ENCODE measurements at places on chromosomes 1 and 21.
A peak's percentile ranks its signal among the peaks of the same experiment; 100 is the strongest.

- no peak for DNase-seq
Measured at GRCh38 chr1:160048335-160048734, 16.5 kb upstream of the PIGM start.

GRCh38 chr1:239931341-239931740, 160.3 kb upstream of the FMN2 start:
- no peak for DNase-seq

DNA sequence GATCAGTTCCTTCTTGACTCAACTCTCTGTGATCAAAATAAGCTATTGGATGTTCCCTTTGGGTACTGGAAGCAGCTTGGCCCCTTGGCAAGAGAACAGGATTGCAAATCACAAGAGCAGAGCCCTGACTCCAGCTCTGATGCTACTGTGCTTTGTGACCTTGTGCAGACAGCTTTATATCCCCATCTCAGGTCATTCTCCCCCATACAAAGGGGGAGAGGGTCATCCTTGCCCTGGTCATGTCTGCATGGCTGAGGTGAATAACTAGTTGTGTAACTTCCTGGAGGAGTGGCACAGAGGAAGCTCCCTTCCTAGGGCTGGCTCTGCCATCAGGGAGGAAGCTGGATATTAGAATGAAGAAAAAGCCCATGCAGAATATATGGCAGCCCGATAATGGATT, 142.9 kb downstream of the DHRS3 start:
- no peak for DNase-seq

DNA sequence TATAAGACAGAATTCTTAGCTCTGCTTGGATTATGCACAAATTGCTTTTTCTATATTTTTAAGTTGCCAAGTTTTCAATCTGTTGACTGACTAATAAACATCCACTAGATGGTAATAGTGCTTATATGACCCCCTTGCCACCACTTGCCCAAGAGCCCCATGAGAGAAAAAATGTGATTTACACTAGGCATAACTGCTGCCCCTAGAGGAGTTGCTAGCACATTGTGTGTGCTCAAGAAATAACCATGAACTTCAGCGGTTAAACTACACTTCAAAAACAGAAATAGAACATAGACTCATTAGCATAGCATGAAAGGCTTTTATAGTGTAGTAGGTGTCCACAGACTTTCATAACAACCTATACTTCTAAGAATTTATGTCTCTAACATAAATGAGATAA, 61.4 kb downstream of the BRINP3 start:
- DNase-seq: no peak

- DNase-seq: no peak
Measured at GRCh38 chr1:162561616-162562469, at the start of gene UAP1. TSS of gene UAP1 (plus strand) at chr1:162561722. CDS start at chr1:162566069, 4,347 bp downstream.

DNA sequence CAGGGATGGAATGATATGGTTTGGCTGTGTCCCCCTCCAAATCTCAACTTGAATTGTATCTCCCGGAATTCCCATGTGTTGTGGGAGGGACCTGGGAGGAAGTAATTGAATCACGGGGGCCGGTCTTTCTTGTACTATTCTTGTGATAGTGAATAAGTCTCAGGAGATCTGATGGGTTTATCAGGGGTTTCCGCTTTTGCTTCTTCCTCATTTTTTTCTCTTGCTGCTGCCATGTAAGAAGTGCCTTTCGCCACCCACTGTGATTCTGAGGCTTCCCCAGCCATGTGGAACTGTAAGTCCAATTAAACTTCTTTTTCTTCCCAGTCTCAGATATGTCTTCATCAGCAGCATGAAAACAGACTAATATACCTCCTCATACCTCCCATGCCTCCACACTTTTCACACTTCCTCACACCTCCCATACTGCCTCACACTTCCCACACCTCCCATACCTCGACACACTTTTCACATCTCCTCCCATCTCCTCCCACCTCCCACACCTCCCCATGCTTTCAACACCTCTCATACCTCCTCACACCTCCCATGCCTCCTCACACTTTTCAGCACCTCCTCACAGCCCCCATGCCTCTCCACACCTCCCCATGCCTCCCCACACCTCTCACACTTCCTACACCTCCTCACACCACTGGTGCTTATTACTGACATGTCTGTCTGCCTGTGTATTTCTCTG, 21.3 kb downstream of the GPR137B start:
- peak; percentile 61 for DNase-seq

GRCh38 chr1:27633298-27633610, 1.7 kb downstream of the FGR start:
- no peak for DNase-seq

DNA sequence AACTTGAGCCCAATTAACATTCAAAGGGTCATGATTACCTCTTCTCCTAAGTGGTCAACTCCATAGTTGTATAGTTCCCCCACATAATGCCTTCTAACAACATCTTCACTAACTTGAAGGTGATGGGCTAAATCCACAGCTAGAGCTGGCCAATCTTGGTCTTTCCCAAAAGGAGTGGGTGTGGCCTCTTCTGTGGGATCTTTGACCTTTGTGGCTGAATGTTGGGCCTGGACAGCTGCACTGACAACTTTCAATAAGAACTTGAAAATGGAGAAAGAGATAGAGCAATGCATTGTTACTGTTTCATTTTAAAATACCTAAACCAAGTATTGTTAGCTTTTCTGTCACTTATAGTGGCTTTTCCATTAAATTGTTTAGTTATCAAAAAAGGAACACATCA, 59.2 kb downstream of the IARS2 start:
- DNase-seq: no peak

GRCh38 chr21:27293239-27293638, 326.4 kb upstream of the ADAMTS5 start:
- DNase-seq: no peak

- DNase-seq: no peak
Measured at GRCh38 chr1:161260376-161261260, 2.1 kb downstream of the PCP4L1 start.

GRCh38 chr1:89953131-89953626, 41.7 kb upstream of the ZNF326 start:
- no peak for DNase-seq

GRCh38 chr1:52127181-52128180, 14.4 kb upstream of the ZFYVE9 start:
- no peak for DNase-seq

DNA sequence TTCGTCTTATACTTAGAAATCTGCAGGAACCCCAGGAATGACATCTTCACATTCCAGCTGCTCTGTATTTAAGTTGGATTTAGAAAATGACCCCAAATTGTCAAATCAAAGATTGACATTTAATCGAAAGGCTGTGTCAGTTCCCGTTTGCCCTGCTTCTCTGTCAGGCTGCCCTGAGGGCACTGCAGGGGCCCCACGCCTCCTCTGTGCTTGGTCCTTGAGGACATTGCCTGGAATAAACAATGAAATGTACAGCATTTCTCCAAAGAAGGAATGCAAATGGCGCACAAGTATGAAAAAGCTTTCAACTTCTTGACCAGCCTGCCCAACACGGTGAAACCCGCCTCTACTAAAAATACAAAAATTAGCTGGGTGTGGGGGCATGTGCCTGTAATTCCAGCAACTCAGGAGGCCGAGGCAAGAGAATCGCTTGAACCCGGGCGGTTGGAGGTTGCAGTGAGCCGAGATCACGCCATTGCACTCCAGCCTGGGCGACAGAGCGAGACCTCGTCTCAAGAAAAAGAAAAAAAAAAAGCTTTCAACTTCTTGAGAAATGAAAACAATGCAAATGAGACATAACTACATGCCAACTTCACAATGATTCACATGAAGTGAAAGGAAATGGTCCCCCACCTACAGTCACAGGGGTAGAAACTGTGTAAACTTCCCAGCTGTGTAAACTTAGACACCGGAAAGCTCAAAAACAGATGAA, 3.0 kb downstream of the TMPRSS3 start:
- DNase-seq: peak; percentile 27

DNA sequence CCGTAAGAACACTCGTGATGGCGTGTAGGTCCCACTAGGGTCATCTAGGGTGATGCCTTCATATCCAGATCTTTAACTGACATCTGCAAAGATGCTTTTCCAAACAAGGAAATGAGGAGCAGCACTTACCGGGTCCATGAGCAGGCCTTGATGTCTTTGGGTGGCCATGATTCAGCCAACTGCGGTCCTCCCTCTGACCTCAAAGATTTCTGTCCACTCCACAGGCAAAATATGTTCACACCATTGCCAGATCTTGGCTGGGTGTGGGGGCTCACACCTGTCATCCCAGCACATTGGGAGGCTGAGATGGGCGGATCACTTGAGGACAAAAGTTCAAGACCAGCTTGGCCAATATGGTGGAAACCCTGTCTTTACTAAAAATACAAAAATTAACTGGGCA, 18.2 kb downstream of the TRPM2 start:
- DNase-seq: peak; percentile 15

- no peak for DNase-seq
Measured at GRCh38 chr1:56816264-56816663, 2.9 kb downstream of the FYB2 start.

DNA sequence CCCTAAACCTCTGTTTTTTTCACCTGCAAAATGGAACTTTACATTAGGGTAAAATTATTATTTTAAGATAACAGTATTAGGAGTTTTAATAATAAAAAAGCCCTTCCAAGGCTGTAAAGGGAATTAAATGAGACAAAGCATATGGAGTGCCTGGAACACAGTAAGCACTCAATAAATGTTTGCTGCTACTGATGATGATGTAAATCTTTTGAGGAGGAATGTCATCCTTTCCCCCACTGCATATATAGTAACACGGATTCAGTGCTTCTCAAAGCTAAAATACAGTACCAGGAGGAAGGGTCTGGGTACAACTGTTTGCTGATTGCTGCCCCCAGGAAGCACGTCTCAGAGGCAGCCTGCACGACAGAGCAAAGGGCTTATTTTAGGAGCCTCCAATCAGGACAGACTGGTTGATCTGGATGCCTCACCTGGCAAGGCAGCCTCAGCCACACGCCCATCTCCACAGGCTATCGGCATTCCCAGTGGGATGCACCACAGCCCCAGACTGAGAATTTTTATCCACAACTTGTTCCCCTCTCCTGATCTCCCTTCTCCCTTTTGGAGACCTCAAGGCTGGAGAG, 64.4 kb downstream of the GADD45A start:
- no peak for DNase-seq

GRCh38 chr1:208158640-208159554, 85.3 kb downstream of the PLXNA2 start:
- no peak for DNase-seq

DNA sequence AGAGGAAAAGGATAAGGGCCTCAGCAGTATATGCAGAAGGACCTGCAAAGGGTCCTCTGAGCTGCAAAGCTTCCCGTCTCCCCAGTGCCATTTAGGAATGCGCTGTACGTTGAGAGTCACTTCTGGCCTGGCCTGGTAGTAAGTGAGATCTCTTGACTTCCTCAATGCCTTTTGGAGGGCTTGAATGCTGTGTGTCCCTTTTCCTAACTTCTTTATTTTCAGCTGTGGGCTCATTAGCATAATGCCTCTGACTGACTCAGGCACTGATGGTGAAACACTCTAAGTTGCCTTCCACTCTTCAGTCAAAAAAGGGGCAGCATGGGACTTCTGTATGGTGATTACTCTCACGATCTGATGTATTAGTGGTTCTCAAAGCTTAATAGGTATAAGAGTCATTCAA, 49.9 kb downstream of the XCL1 start:
- DNase-seq: no peak

DNA sequence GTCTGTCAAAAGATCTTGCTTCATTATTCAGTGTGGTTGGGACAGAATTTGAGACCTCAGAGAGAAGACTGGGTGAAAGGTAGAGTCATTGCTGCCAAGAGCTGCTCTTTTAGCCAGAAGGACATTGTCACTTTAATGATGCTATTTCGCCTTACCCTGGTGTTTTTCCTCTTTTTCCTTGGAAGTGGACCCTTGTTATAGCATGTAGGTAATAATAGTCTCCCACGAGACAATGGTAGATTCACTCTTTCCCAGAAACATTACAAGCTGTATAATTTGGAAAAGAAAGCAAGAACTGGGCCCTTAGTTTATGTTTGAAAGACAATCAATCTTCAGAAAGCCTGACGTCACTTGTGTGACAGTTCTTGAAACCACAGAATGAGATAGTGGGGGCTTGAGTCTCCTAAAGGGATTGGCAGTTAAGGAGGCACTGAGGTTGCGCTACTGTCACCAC, 3.8 kb downstream of the SERTAD4 start:
- DNase-seq: no peak

GRCh38 chr1:212614453-212615200, 6.1 kb downstream of the ATF3 start:
- no peak for DNase-seq

DNA sequence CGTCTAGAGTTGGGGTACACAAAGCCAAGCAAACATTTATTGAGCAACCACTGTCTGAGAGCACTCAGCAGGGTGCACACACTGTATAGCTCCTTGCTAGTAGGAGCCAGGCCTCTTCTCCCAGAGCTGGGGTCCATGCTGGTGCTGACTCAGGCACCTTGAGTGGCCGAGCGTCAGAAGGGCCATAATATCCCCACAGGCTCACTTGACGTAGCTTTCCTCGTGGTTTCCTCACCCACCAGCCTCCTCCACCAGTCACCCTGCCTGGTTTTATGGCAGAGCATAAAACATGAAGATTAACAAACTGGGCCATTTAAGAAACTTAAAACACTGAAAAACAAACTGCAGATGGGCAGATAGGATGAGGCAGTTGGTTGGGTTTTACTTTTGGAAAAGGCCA, 361.5 kb downstream of the HHAT start:
- no peak for DNase-seq

GRCh38 chr1:55275151-55275748, 60.1 kb upstream of the USP24 start:
- no peak for DNase-seq

DNA sequence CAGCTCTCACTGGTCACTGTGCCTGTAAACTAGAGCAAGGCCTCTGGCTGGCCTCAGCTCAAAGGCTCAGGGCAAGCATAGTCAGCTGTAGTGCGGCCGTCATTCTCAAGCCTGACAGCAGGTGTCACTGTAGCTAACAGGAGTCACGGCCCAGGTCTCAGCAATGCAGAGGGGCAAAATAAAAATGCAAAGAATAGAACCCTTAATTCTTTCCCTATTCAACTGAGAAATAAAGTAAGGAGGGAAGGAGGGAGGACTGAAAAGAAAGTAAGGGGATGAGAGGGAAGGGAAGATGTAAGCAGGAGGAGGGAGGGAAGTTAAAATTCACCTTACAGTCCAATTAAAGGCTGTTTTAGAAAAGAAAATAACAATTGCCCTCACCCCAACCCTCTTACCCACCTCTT, 106.1 kb downstream of the KIAA0319L start:
- DNase-seq: peak; percentile 87

DNA sequence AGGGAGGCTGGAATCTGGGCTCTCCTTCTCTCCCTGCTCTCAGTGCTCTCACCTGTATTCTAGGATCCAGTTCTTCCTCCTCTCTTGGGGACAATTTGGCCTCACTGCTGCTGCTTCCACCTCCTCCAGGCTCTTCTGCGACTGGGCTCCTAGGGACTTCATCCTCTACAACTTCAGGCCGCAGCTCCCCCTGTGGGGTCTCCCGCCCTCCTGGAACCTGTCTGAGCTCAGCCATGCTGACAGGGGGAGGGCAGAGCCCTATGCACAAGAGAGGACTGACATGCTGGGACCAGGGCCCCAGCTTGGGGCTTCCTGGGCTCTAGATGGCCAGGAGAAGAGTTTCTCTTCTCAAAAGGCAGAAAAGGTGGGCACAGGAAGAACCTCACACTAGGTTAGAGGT, 1.0 kb downstream of the SH3BP5L start:
- DNase-seq: peak; percentile 34

- no peak for DNase-seq
Measured at GRCh38 chr1:204216880-204217647, 3.3 kb upstream of the GOLT1A start.

- no peak for DNase-seq
Measured at GRCh38 chr1:39089931-39090521, 63.9 kb downstream of the NDUFS5 start.
